Endothelial cell of umbilical vein (primary cell): ENCODE measurements at places on chromosomes 12 and 14.

- no peak for DNase-seq
Observed at GRCh38 chr12:111201036-111201435, 167.9 kb downstream of the PHETA1 start.

- no peak for DNase-seq
Observed at GRCh38 chr12:79934281-79935020, 446 bp downstream of the PPP1R12A start.

DNA sequence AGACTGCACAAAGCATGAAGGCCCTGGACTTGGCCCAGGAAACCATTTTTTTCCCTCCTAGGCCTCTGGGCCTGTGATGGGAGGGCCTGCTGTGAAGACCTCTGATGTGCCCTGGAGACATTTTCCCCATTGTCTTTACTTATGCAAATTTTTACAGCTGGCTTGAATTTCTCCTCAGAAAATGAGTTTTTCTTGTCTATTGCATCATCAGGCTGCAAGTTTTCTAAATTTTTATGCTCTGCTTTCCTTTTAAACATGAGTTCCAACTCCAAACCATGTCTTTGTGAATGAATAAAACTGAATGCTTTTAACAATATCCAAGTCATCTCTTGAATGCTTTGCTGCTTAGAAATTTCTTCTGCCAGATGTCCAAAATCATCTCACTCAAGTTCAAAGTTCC, 43.7 kb upstream of the TRHDE start:
- DNase-seq: no peak

DNA sequence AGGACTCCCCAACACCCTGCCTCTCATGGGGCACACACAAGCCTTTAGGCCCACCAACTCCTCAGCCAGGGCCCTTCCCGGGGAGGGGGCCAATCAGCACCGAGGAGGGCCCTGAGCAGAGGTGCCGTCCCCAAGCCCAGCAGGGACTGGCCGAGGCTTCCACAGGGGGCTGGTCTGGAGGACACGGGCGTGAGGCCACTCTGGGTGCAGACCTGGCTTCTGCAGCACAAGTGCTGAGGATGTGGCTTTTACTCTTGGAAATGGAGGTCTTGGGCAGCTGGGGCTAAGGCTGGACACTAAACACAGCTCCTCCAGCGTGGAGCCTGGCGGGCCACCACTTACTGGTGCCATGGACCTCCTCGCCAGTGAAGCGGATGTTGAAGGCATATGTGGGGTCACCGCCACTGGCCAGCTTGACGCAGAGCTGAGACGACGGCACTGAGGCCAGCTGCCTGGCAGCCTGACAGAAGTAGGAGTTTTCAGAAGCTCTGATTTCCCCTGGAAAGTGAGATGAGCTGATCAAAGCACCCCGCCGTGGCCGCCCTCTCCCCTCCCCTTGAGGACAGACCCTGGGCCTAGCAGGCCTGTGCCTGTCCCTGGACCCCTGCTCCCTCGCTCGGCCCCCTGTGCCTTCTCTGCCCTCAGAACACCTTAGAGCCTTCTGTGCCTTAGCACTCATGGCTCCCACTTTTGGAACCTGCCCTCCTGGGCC, 44.0 kb downstream of the TRAFD1 start:
- DNase-seq: no peak

- DNase-seq: peak; percentile 4
Observed at GRCh38 chr12:44874981-44875416, 1.1 kb downstream of the NELL2 start.

DNA sequence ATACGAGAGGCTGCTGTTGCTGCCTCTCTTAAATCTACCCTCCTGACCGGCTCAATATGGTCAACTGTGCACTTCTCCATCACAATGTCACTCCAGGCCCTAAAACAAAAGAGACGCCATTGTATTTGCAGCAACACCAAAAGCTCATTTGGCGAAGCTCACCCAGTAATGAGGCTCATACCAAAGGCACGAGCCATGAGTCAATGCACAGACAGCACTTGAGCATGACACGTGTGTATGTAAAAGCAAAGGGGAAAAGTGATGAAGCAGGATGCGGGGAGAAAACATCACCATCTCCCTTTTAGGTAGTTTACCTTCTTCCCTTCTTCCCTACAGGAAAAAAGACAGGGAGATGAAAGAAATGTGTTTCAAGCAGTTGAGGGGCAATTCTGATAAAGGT, 150.3 kb downstream of the FOXN3 start:
- no peak for DNase-seq

GRCh38 chr12:48350249-48351021, at the start of gene ZNF641:
Gene ZNF641, minus strand, starts transcription at chr12:48350919. Its CDS starts 2,829 bp downstream, at chr12:48348090.
- DNase-seq: peak; percentile 51
